ENCODE measurements at places on chromosomes 7 and 10. TPM values are rescaled to one million over a fixed set of nuclear protein-coding genes. Genes with fewer than 3 reads are reported as not detected.

The DOCK1 gene
- total RNA-seq = 0.95 TPM

- no peaks in the 10 kb centered on the region for H3K27me3 ChIP-seq
- no peak overlapping the region for H3K27ac ChIP-seq
- peaks cover 6% of the 10 kb centered on the region for H3K4me1 ChIP-seq
- DNase-seq = no peak
These were observed 72.1 kb downstream of the AKR1C4 start for GRCh38 chr10:5268743-5269142.

The TSPAN12 gene
- not detected for total RNA-seq

- no peak for DNase-seq
- H3K27ac ChIP-seq = no peak overlapping the region
- peaks cover 27% of the 10 kb centered on the region for H3K27me3 ChIP-seq
- H3K4me3 ChIP-seq = no peak overlapping the region
- peaks cover 5% of the 10 kb centered on the region for H3K36me3 ChIP-seq
- no peaks in the 10 kb centered on the region for H3K4me1 ChIP-seq
These were observed 754 bp upstream of the PHYHIPL start for GRCh38 chr10:59175538-59176240.

The POLR2J2 gene
- 6.9 TPM for total RNA-seq

- H3K27me3 ChIP-seq = no peaks in the 10 kb centered on the region
- DNase-seq = no peak
- H3K36me3 ChIP-seq = peaks cover 47% of the 10 kb centered on the region
- peak overlapping the region; percentile 16 for H3K4me3 ChIP-seq
These were observed 6.9 kb downstream of the MTG1 start for GRCh38 chr10:133400624-133401424.

DNA sequence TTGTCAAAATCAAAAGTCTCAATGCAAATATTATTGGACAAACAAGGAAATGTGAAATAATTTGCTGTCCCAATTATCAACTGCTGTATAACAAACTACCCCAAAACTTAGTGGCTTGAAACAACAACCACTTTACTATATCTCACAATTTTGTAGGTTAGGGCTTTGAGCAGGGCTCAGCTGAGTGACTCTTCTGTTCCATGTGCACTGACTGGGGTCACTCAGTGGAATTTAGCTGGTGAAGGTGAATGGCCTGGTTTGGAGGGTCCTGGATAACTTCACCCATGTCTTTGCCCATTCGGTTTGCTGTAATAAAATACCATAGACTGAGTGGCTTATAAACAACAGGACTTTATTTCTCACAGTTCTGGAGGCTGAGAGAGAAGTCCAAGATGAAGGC is 3.7 kb upstream of the GSDME start:
- peaks cover 75% of the 10 kb centered on the region for H3K27me3 ChIP-seq
- no peak overlapping the region for H3K27ac ChIP-seq
- no peak for DNase-seq
- H3K36me3 ChIP-seq = no peaks in the 10 kb centered on the region
- H3K4me3 ChIP-seq = no peak overlapping the region

DNA sequence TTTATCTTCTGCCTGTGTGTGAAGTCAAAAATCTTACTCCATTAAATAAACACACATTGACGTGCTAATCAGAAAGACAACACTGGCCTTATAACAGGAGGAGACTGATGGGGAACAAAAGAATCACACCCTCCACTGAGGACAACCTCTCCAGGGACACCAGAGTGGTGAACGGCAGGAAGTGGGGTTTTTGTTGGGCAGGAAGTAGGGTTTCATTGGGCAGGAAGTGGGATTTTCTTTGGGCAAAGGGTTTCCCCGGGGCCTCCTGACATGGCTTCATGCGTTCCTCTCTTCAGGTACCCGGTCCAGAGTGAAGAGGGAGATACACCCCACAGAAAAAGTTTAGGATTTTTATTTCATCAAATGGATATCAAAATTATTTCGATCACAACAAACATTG is 30.6 kb downstream of the ADARB2 start:
- peaks cover 2% of the 10 kb centered on the region for H3K36me3 ChIP-seq
- peaks cover 12% of the 10 kb centered on the region for H3K4me1 ChIP-seq
- DNase-seq = peak; percentile 14
- H3K4me3 ChIP-seq = peak overlapping the region; percentile 40
- H3K27ac ChIP-seq = no peak overlapping the region

The FRAT2 gene
- total RNA-seq = 8.8 TPM

GRCh38 chr10:70996549-70996948 is 108.2 kb upstream of the PCBD1 start:
- H3K4me1 ChIP-seq = no peaks in the 10 kb centered on the region
- no peaks in the 10 kb centered on the region for H3K36me3 ChIP-seq
- no peak for DNase-seq
- no peak overlapping the region for H3K27ac ChIP-seq
- H3K4me3 ChIP-seq = no peak overlapping the region

- DNase-seq = no peak
- H3K4me3 ChIP-seq = no peak overlapping the region
- H3K4me1 ChIP-seq = peaks cover 31% of the 10 kb centered on the region
- no peak overlapping the region for H3K27ac ChIP-seq
- peaks cover 41% of the 10 kb centered on the region for H3K36me3 ChIP-seq
These were observed 18.3 kb downstream of the PLEKHA1 start for GRCh38 chr10:122392835-122393234.

The TSPAN33 gene
- 19.5 TPM for total RNA-seq

DNA sequence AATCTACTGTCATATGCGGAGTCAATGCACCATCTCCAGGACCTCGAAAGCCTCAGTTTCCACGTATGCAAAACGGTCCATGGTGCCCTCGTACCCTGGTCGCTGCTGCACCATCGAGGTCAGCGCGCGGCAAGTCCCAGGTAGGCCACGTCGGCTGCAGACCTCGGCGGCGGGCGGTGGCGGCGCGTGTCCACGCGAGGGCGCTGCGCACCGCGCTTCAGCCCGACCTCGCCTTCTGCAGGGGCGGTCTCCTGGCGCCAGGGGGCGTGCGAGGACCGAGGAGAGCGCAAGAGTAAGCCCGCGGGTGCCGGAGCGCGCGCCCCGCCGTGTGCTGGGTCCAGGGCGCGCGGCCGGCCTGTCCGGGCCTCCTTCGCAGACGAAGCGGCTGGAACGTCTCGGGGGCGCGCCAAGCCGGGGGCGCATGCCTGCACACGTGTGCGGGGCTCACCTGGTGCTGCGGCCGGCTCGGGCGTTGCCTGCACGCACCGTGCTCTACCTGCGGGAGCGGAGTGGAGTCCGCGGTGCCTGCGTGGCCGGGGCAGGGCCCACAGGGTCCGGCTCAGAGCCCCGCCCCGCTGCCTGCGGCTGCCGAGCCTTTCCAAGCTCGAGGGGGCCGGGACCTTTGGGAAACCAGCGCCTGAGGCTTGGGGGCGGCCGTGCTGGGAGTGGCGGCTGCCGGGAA is 54.0 kb downstream of the GLRX3 start:
- H3K27me3 ChIP-seq = peaks cover 16% of the 10 kb centered on the region
- H3K4me1 ChIP-seq = peaks cover 6% of the 10 kb centered on the region
- H3K36me3 ChIP-seq = peaks cover 7% of the 10 kb centered on the region

DNA sequence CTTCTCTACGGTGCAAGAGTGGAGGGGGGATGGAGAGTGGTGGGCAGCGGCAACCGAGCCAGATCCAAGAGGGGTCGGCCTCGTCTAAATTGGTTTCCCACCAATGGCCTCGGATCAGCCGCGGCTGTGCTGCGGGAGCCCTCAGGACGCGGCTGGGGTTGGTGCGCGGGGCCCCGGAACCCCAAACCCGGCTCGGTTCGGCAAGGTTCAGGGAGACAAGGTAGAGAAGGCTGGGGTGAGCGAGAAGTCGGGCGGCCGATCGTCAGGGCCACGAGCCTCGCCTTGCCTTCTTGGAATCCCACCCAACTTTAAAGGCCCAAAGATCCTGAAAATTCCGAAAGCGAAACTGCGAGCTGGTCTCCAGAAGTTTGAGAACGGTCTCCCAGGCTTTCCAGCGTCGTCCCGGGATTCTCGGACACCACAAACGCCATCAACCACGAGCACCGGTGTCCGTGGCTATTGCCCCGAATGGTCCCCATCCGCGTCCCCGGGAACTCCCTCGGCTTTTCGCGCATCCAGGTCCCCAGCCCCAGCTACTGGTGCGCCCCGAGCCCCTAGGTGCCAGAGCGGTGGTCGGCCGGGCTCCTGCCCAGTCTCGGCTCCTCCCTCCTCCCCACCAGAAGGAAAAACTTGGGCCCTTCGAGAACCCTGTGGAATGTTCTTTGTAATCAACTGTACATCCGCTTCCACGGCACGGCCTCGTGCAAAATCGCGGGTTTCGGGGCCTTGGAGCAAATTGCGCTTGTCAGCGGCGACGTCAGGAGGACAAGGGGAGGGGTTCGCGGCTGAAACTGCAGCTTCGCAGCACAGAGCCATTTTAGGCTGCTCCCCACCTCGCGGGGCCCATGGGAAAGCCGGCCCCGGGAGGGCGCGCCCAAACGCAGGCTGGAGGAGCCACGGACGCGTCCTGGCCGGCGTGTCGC is 3.2 kb downstream of the SFMBT2 start:
- DNase-seq = peak; percentile 66
- H3K36me3 ChIP-seq = peaks cover 29% of the 10 kb centered on the region
- H3K4me1 ChIP-seq = peaks cover 58% of the 10 kb centered on the region
- H3K4me3 ChIP-seq = peak overlapping the region; percentile 97

DNA sequence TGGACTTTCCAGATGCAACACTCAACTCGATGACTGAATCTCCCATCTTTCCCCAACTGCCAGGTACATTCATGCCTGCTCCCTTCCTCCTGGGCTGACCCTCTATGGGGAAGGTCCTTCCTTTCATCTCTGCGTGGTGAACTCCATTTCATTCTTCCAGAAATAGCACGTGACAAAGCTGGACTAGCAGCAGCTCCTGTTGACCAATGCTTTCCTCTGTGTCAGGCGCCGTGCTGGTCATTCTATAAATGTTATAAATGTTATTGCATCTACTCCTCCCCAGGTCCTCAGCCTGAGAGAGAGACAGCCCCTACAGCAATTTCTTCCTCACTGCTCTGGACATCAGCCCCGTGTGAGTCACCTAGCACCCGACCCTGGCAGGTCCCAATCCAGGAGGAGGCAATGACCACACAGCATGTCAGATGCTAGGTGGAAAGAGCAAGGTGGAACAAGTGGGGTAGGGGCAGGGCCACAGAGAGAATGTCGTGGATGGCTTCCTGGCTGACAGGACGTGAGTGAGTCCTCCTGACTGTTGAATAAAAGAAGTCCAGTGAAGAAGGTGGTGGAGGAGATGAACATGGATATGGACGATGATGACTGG is 178.1 kb downstream of the ADAM12 start:
- no peaks in the 10 kb centered on the region for H3K36me3 ChIP-seq
- H3K27me3 ChIP-seq = peaks cover 23% of the 10 kb centered on the region
- H3K27ac ChIP-seq = no peak overlapping the region
- H3K4me1 ChIP-seq = no peaks in the 10 kb centered on the region
- no peak overlapping the region for H3K4me3 ChIP-seq

DNA sequence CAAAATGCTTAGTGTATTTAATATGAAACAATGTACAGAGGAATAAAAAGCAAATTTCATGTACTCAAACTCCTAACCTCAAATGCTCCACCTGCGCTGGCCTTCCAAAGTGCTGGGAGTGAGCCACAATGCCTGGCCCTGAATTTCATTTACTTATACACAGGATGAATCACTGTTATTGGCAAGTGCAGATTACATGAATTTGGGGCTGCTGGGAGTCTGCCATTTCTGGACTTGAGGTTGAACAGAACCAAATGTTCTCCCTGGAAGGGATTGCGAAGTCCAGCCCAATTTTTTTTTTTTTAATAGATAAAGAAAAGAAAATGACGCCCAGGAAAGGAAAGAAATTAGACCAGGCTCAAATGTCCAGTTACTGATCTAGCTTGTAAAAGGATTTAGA is 6.8 kb upstream of the CSTF2T start:
- H3K4me3 ChIP-seq = no peak overlapping the region
- H3K36me3 ChIP-seq = no peaks in the 10 kb centered on the region
- DNase-seq = no peak

GRCh38 chr10:123614888-123615287 is 51.3 kb upstream of the GPR26 start:
- H3K4me1 ChIP-seq = no peaks in the 10 kb centered on the region
- peak; percentile 14 for DNase-seq
- peaks cover 9% of the 10 kb centered on the region for H3K27me3 ChIP-seq
- no peak overlapping the region for H3K4me3 ChIP-seq

DNA sequence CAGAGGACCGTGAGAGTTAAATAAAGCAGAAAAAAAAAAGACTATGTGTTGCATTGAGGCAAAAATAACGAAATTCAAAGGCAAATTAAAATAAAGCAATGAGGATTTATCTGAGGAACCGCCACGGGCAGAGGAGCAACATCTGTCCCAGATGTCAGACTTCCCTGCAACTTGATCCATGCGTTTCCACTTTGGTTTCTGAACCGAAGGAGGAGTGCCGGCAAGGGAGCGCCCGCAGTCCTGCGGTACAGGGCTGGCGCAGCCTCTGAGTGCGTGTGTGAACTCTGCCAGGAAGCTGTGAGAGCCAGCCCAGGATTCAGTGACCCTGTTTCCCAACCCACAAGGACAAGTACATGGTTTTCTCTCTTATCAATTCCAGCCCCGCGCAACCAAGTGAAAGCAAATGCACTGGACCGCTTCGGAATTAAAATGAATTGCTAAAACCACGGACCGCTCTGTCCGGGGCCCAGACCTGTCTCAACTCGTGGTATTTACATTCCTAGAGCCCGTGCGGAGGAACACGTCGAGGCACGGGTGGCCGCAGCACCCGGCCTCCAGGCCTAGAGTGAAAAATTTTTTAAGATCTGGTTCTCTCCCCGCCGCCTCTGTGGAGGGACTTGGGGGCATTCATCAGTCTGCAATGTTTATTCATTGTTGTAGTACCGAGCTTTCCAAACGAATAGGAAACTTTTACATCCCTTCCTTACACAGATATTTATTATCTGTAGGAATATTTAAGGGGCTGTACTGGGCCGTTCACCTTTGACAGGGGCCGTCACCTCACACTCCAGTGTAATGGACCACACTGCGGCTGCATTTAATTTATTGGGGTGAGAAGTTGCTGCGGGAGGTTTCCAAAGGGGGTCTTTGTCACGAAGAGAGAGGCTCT is 291.5 kb upstream of the NFE2L3 start:
- H3K4me3 ChIP-seq = no peak overlapping the region
- peaks cover 21% of the 10 kb centered on the region for H3K4me1 ChIP-seq

DNA sequence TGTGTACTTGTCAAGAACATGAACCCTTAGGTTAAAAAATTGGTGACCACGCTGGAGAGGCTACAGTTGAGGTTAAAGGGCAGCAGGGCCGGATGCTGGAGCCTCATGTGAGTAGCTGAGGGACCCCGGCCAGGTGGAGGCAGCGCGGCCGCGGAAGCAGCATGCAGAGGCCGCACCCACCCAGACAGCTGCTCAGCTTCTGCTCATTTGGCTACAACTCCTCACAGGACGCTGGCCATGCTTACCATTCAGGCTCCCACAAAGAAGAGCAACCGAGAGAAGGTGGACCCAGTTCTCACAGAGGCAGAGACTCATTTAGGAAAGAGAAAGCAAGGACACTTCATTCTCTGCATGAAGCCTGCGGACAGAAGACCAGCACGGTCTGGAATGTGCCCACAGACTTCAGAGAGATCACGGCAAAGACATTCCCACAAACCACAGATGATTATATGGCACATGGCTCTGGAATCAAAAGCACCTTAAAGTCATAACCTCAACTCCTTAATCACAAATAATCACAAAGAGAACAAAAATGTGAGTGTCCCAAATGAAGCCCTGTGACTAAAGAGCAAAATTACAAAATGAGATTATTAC is 94.4 kb downstream of the VOPP1 start:
- peaks cover 50% of the 10 kb centered on the region for H3K4me1 ChIP-seq
- no peak for DNase-seq
- no peaks in the 10 kb centered on the region for H3K27me3 ChIP-seq
- no peak overlapping the region for H3K27ac ChIP-seq
- peaks cover 5% of the 10 kb centered on the region for H3K36me3 ChIP-seq

GRCh38 chr7:117225536-117225935 is 97.3 kb downstream of the WNT2 start:
- no peak overlapping the region for H3K4me3 ChIP-seq
- H3K36me3 ChIP-seq = peaks cover 1% of the 10 kb centered on the region
- no peaks in the 10 kb centered on the region for H3K4me1 ChIP-seq
- no peak for DNase-seq

The ABCF2 gene
- total RNA-seq = 87.5 TPM

Measured in activated naive CD8-positive, alpha-beta T cell treated with anti-CD3 and anti-CD28 coated beads for 36 hours (primary cell).